Activated CD4-positive, alpha-beta T cell treated with anti-CD3 and anti-CD28 coated beads, Interleukin-2, amount 50 U/mL, for 1 hour (primary cell): ENCODE measurements at places on chromosomes 12 and 14.

DNA sequence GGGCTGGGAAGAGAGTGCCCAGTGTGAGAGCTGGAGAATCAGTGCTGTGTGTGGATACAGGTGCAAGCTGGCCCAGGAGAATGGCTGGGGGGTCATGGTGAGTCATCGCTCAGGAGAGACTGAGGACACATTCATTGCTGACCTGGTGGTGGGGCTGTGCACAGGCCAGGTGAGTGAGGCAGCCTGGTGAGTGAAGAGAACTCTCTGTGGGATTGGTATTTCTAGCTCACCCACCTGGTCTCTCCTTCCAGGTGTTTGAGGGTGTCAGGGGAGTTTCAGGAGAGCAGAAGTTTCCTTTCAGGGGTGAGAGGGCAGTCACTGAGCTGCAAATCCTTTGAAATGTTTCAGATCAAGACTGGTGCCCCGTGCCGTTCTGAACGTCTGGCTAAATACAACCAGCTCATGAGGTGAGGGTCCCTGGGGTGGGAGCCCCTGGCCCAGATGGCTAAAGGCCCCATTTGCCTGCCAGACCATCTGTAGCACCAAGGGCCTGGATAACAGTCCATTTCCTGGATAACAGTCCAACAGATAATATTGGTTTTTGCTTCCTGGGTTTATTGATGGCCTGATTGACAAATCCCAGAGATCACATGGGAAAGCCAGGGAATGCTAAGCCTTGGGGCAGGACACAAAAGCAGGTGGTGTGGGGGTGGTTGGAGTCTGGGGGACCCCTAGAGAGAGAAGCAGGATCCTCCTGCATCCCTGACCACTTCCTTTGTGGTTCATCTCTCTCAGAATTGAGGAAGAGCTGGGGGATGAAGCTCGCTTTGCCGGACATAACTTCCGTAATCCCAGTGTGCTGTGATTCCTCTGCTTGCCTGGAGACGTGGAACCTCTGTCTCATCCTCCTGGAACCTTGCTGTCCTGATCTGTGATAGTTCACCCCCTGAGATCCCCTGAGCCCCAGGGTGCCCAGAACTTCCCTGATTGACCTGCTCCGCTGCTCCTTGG lies 5.5 kb upstream of the ATN1 start:
- no peak for DNase-seq

- DNase-seq: no peak
Measured at GRCh38 chr12:109900752-109901580, 892 bp downstream of the TCHP start.

DNA sequence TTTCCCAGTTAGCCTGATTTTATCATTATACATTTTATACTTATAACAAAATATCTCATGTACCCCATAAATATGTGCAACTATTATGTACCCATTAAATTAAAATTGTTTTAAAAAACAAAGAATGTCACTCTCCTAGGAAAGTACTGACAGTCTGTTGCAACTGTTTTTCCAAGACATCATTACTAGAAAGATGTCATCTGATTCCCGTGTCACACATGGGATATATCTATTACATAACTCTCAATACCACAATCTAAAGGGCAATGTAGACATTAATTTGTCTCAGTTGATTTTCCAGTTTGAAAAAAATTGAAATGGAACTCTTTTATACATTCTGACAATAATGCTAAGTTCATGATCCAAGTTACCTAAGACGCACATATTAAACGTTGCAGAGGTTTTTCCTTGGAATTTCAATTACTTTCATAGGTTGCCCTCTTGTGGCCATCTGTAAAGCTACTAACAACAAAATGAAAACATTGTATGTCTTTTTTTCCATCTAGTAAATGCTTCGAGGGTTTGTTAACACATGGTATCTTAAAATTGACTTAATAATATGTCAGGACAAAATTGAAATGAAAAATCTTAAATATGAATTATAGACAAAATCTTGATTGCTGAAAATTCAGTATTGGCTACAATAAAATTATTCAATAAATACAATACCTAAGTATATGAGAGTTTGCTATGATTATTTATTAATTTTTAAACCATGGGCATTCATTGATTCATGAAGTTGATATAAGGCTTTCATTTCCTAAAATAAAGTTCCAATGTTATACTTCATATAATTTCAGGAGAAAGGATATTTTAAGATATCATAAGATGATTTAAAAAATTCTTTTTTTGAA lies 131.6 kb downstream of the PPFIA2 start:
- no peak for DNase-seq

DNA sequence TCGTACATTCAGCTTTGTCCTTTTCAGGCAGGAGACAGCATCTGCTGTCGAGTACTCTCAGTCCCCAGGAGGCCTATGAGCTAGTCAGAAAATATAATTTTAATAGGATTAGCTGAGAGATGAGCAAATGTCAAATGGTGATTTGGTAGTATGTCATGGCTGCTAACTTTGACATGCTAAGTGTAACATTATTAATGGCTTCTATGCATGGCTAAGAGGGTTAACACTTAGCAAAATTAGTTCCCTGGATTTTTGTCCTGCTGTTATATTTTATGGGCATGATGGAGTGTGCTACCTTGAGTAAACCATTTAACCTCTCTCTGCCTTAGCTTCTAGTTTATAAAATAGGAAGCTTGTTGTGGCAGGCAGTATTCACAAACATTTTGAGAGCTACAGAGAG lies 2.9 kb upstream of the PCNX1 start:
- DNase-seq: no peak

DNA sequence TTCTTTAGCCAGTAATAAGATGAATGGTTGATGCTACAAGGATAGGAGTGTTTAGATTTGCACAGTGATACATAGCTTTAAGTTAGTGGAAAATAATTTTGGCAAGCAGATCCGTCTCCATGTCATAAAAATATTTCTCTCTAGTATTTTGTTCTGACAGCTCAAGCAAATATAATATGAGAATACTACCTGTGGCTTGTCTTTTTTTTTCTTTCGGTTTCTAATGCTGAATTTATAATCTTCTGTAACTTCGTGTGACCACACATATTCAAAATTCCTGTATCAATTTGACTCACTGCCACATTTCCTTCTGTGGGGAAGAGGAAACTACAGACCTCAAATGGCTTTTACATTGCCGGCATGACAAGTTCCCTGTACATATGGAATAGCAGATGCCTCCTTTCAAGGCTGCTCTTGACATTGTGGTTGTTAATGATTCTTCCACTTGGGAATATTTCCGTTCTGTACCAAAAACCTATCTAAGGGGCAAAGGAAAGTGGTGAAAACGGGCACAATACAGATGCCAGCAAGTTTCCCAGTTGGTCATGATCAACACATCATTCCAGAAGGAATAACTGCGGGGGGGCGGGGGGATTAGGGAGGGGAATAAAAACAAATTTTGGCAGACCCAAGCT lies 103.6 kb upstream of the CCDC91 start:
- no peak for DNase-seq

DNA sequence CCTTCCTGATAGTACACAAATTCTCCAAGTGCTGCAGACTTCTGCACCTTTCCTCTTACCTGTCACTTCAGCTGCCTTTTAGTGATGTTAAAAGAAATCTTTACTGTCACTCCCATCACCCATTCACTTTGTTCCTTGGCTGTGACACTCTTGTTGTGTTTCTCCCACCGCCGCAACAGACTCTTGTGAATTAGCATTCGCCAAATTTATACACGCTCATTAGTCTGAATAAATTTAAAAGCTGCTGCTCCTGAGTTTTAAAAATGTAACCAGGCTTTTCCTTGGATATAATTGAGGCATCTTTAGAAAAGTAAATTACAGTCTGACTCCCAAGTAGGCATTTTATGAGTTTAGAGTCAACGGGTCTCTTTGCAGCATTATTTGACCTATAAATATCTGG lies 1197.9 kb downstream of the BCL11B start:
- no peak for DNase-seq

- DNase-seq: no peak
Measured at GRCh38 chr12:114687802-114688201, 3.8 kb upstream of the TBX3 start.

GRCh38 chr12:112116232-112117060 lies 7.9 kb upstream of the NAA25 start:
- DNase-seq: no peak

DNA sequence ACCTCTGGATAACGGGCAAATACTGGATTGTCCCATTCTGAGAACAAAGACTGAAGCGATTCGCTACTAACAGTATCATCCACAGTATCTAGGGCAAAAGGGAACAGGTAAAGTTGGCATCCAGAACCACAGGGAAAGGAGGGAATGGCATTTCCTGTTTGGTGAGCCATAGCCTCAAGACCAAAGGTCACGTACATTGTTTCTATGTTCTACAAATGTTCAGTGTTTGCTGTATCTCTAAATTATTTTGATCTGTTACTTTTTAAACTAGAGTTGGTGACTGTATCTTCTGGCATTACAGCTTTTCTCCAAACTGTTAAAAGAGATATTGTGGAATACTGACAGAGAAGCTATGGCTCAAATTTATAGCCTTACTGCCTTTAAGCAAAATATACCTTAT lies 9.7 kb downstream of the MLH3 start:
- DNase-seq: no peak

GRCh38 chr14:91158091-91158790 lies 44.4 kb downstream of the DGLUCY start:
- DNase-seq: no peak

DNA sequence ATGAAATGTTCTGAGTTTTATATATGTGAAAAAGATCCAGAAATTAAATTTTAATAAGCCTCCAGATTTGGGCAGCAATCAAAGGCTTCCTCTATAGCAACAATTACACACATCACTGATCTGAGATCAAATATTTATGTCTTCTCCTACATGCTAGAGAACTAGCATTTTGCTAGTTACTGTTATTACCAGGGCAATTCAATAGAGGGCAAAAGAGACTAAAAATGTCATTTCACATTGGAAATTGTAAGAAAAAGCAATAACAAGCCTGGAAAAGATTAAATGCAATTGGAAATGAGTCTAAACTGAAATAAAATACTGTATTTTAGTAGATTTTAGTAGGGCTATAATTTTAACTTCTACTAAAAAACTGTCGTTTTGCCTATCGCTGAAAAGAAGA lies 32.6 kb upstream of the ANO6 start:
- no peak for DNase-seq

GRCh38 chr14:65502676-65503124 lies 90.2 kb downstream of the FUT8 start:
- DNase-seq: no peak

DNA sequence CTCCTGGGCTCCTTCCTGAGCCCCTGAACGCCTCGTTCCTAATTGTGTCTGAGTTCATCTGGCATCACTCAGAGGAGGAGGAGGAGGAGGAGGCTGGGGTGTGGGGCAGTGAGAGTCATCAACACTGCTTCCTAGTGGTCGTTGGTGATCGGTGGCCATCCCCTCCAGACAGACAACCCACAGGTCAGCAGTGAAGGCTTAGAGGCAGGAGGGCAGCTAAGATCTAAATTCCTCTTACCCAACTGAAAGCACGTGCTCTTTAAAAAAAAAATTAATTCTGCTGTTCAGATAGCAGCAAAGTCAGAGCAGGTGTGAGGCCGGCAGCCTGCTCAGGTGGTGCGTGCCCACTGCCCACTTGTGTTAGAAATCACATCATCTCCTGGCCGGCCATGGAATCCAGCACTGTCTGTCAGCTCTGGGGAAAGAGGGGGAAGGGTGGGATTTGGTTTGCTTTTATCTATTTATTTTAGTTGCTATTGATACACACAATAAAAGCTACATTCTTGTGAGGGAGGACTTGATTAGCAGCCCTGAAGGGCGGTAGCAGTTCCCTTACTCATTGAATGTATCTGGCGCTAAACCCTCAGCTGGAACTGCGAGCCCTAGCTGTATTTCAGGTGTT lies 46.6 kb downstream of the PPP2R5C start:
- no peak for DNase-seq

GRCh38 chr12:76595056-76595455 lies 35.5 kb upstream of the OSBPL8 start:
- no peak for DNase-seq

- no peak for DNase-seq
Measured at GRCh38 chr14:79914595-79914994, 296.7 kb downstream of the DIO2 start.

DNA sequence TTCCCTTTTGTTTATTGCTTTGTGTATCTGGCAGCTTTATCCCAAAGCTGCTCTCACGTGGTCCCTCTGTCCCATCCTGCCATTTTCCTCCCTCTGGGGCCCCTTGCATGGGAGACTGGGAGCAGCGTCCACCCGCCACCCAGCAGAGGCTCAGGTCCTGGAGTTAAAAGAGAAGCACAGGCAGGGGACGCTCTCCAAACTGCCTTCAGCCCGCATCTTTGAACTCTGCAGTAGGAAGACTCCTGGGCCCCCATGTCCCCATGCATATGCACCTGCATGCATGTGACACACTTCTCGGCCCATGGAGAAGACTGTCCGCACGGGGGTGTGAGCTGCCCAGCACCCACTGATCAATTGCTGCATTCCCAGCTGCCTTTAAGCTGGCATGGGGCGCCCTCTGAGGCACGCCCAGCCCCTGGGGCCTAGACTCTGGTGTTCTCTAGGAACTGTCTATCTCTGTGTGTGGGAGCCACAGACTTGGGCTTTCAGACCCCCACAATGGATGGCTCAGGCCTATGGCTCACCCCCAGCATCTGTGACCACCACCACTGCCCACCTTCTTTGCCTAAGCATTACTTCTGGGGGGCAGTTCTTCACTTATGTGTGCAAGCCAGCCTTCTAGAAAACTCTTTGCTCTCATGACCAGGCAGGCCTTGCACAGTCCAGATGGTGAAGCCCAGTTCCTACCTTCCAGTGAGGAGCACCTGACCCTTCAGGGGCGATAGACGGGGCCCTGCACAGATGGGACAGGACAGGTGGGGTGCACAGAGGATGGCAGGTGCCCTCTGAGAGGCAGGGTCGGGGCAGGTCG lies 96.1 kb upstream of the DIO3 start:
- DNase-seq: no peak

GRCh38 chr14:79111987-79112501 lies 941.9 kb downstream of the NRXN3 start:
- no peak for DNase-seq

GRCh38 chr12:131121705-131122405 lies 168.1 kb downstream of the ADGRD1 start:
- no peak for DNase-seq

DNA sequence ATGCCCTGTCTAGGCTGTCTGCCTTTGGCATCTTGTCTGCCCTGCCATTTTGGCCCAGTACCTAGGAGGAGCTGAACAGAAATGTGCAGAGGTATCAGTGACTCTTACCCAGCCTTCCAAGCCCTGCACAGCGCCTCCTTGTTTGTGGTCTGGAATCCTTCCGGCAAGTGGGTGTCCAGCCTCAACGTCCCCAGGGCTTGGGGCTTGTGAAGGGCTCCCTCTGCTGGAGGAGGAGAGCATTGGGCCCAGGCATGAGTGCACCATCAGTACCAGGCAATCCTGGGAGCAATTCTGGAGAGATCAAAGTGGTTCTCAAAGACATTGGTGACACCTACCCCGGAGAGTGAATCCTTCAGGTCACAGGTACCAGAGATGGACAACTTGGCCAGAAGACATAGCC lies 2.4 kb upstream of the TCL1B start:
- DNase-seq: peak; percentile 14

GRCh38 chr12:6551496-6552139 lies 4.2 kb downstream of the IFFO1 start:
- no peak for DNase-seq

GRCh38 chr12:52005218-52005902 lies 1.4 kb upstream of the TAMALIN start:
- no peak for DNase-seq

GRCh38 chr12:123941624-123942237 lies 30.9 kb downstream of the CCDC92 start:
- no peak for DNase-seq
